ENCODE measurements at places on chromosomes 13 and 19. TPM values are rescaled to one million over a fixed set of nuclear protein-coding genes. Genes with fewer than 3 reads are reported as not detected.

ZNF625 gene
- 5.0 TPM for total RNA-seq

KCNJ14 gene
- 0.44 TPM for total RNA-seq

GRCh38 chr19:18684642-18684993 is 1.1 kb downstream of the CRTC1 start:
- peaks cover 8% of the 10 kb centered on the region for H3K4me1 ChIP-seq
- H3K27ac ChIP-seq = peak overlapping the region; percentile 87
- DNase-seq = no peak
- no peaks in the 10 kb centered on the region for H3K36me3 ChIP-seq

GRCh38 chr13:112661291-112661690 is 28.5 kb upstream of the ATP11A start:
- no peak overlapping the region for H3K27ac ChIP-seq
- H3K4me3 ChIP-seq = no peak overlapping the region
- H3K27me3 ChIP-seq = no peaks in the 10 kb centered on the region
- no peak for DNase-seq
- H3K36me3 ChIP-seq = no peaks in the 10 kb centered on the region

DNA sequence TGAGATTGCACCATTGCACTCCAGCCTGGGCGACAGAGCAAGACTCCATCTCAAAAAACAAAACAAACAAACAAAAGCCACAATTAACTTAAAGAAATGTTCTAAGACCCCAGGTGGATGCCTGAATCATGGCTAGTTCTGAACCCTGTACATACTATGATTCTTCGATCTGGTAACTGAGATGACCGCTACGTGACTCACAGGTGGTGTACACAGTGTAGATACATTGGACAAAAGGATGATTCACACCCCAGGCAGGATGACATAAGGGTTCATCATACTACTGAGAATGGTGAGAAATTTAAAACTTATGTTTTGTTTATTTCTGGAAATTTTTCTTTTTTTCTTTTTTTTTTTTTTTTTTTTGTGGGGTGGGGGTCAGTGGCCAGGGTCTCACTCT is 6.5 kb downstream of the ZNF426 start:
- peaks cover 53% of the 10 kb centered on the region for H3K36me3 ChIP-seq
- no peak overlapping the region for H3K4me3 ChIP-seq
- no peaks in the 10 kb centered on the region for H3K27me3 ChIP-seq
- no peak for DNase-seq

DNA sequence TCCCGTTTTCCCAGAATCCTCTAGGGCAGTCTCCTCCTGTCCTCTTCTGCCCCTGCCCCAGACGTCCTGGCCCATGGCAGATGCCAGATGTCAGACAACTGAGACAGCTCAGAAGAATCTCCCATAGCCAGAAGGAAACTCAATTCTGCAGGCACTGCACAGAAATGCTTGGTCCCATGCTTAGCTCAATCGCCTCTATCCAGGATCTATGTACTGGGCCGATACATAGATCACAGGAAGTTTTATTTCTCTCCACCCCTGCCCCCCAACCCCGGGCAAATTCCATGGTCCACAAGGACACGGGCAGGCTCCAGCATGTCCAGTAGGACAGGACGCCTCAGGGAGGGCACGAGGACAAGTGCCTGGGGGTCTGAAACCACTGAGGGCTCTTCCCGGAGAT is 4.8 kb downstream of the MBD3 start:
- no peak overlapping the region for H3K4me3 ChIP-seq
- no peak for DNase-seq

- H3K36me3 ChIP-seq = no peaks in the 10 kb centered on the region
- no peak for DNase-seq
- H3K27me3 ChIP-seq = no peaks in the 10 kb centered on the region
- H3K4me3 ChIP-seq = no peak overlapping the region
Observed at GRCh38 chr19:28319227-28319626, 893.7 kb downstream of the UQCRFS1 start.

CYP2A6 gene
- total RNA-seq = not detected

DNA sequence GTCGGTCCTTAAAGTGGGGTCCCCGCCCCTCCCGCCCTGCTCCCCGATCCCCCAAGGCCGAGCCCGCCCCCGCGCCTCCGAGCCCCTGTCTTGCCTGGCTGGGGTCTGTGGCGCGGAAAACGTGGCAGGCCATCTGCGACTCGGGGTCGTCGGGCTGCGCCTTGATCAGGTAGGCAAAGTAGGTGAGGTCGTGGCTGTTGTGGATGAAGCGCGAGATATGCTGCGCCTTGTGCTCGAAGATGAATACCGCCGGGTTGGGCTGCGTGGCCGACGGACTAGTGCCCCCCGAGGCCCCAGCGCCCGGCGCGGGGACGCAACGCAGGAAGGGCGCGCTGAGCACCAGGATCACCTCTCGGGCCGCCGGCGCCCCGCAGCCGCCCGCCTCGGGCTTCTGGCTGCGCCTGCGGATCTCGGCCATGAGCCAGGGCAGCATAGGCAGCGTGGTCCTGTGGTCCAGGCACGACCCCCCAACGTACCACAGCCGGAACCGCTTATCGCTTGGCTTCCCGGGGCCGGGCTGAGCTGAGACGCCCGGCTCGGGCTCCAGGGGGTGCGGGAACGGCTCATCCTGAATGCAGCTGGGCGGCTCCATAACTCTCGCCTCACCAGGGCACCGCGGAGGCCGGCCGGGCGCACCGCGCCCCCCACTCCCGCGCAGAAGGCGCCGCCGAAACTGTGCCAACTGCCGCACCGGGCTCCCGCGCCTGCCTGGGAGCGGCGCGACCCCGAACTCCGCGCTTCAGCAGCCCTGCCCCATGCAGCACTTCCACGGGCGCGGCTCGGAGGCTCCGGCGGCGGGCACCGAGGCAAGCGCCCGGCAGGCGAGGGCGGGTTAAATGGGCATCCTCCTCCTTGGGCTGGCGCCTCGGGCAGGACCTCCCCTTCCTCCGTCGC is 546 bp downstream of the TBC1D4 start:
- no peaks in the 10 kb centered on the region for H3K36me3 ChIP-seq
- H3K4me1 ChIP-seq = peaks cover 5% of the 10 kb centered on the region
- peak overlapping the region; percentile 69 for H3K27ac ChIP-seq

DNA sequence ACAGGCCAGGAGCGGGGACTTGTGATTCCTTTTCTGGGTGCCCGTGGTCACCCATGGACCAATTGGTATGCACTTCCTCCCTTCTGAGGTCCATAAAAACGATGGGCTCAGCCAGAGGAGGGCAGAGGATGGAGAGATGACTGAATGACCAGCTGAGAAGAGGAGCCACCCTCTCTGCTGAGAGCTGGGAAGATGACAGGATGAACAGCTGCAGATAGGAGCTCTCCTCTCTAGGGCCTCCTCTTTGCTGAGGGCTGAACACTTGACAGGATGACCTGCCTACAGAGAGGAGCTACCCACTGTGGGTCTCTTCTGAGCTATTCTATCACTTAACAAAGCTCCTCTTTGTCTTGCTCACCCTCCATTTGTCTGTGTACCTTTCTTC is 4.1 kb downstream of the IGFL4 start:
- H3K27ac ChIP-seq = no peak overlapping the region
- H3K4me1 ChIP-seq = no peaks in the 10 kb centered on the region
- DNase-seq = no peak
- no peaks in the 10 kb centered on the region for H3K27me3 ChIP-seq

CACNG7 gene
- total RNA-seq = not detected

GRCh38 chr19:10552510-10553053 is 8.9 kb downstream of the ATG4D start:
- H3K4me3 ChIP-seq = no peak overlapping the region
- H3K27me3 ChIP-seq = no peaks in the 10 kb centered on the region
- H3K36me3 ChIP-seq = peaks cover 98% of the 10 kb centered on the region
- H3K27ac ChIP-seq = no peak overlapping the region
- no peaks in the 10 kb centered on the region for H3K4me1 ChIP-seq

- H3K4me1 ChIP-seq = no peaks in the 10 kb centered on the region
- DNase-seq = no peak
- no peak overlapping the region for H3K4me3 ChIP-seq
Observed at GRCh38 chr13:30580852-30581502, 36.7 kb upstream of the USPL1 start.

- peaks cover 11% of the 10 kb centered on the region for H3K36me3 ChIP-seq
- no peak for DNase-seq
- H3K4me3 ChIP-seq = peak overlapping the region; percentile 66
- no peaks in the 10 kb centered on the region for H3K27me3 ChIP-seq
- H3K4me1 ChIP-seq = peaks cover 33% of the 10 kb centered on the region
Observed at GRCh38 chr19:49666120-49666444, 349 bp downstream of the BCL2L12 start.

- no peaks in the 10 kb centered on the region for H3K36me3 ChIP-seq
- no peak overlapping the region for H3K4me3 ChIP-seq
- no peaks in the 10 kb centered on the region for H3K4me1 ChIP-seq
- H3K27me3 ChIP-seq = no peaks in the 10 kb centered on the region
Observed at GRCh38 chr13:78770601-78771000, 111.6 kb upstream of the OBI1 start.

GRCh38 chr13:48505012-48505411 is 27.9 kb downstream of the RCBTB2 start:
- H3K27me3 ChIP-seq = no peaks in the 10 kb centered on the region
- H3K4me1 ChIP-seq = no peaks in the 10 kb centered on the region
- H3K4me3 ChIP-seq = no peak overlapping the region
- no peaks in the 10 kb centered on the region for H3K36me3 ChIP-seq
- DNase-seq = no peak

GRCh38 chr13:76991796-76992547 is at the start of gene CLN5:
Gene CLN5 (plus strand): TSS chr13:76992081. CDS start chr13:76992099, 18 bp downstream.
- peak within 1 kb of the TSS; percentile 76 for H3K4me3 ChIP-seq
- H3K36me3 ChIP-seq = peaks cover 21% of the 10 kb centered on the region
- no peaks in the 10 kb centered on the region for H3K27me3 ChIP-seq
- peak within 1 kb of the TSS; percentile 96 for H3K27ac ChIP-seq

GRCh38 chr13:51588406-51588949 is 4.2 kb downstream of the WDFY2 start:
- H3K4me1 ChIP-seq = peaks cover 48% of the 10 kb centered on the region
- no peaks in the 10 kb centered on the region for H3K27me3 ChIP-seq
- no peaks in the 10 kb centered on the region for H3K36me3 ChIP-seq
- no peak for DNase-seq
- peak overlapping the region; percentile 15 for H3K27ac ChIP-seq

GRCh38 chr13:42110410-42111155 is 62.1 kb downstream of the DGKH start:
- no peaks in the 10 kb centered on the region for H3K4me1 ChIP-seq
- no peak overlapping the region for H3K4me3 ChIP-seq
- H3K27ac ChIP-seq = no peak overlapping the region
- DNase-seq = no peak
- no peaks in the 10 kb centered on the region for H3K36me3 ChIP-seq

DNA sequence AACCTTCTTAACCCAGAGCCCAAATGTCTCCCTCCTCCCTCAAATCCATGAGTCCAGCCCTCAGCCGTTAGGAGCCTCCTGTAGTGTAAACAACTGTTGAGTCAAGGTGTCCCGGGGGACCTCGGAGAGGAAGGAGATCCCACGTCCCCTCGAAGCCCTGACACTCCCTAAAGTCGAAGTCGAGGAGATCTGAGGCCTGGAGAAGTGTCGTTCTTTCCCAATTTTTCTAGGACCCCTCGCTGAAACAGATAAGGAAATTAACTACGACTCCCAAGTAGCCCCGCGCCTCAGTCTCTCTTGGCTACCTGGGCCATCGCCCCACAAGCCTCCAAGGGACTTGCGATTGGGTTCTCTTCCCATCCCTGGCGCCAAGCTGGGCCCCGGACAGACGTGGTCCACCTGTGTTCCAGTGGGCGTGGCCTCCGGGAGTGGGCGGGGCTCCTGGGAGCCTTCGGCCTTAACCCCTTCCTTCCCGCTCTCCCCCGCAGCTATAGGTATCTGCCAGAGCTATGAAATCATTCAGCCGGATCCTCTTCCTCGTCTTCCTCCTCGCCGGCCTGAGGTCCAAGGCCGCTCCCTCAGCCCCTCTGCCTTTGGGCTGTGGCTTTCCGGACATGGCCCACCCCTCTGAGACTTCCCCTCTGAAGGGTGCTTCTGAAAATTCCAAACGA is 869 bp downstream of the GFY start:
- no peak for DNase-seq
- no peaks in the 10 kb centered on the region for H3K4me1 ChIP-seq
- H3K27me3 ChIP-seq = peaks cover 100% of the 10 kb centered on the region
- no peak overlapping the region for H3K4me3 ChIP-seq
- no peak overlapping the region for H3K27ac ChIP-seq

IRS2 gene
- 38.3 TPM for total RNA-seq

- DNase-seq = no peak
- H3K36me3 ChIP-seq = no peaks in the 10 kb centered on the region
- H3K27me3 ChIP-seq = no peaks in the 10 kb centered on the region
- no peak overlapping the region for H3K4me3 ChIP-seq
Observed at GRCh38 chr19:49315111-49315510, 9.9 kb downstream of the SLC6A16 start.

- H3K27ac ChIP-seq = no peak overlapping the region
- no peak overlapping the region for H3K4me3 ChIP-seq
- H3K4me1 ChIP-seq = no peaks in the 10 kb centered on the region
- H3K36me3 ChIP-seq = peaks cover 100% of the 10 kb centered on the region
- H3K27me3 ChIP-seq = no peaks in the 10 kb centered on the region
Observed at GRCh38 chr19:34345947-34346351, 19.0 kb upstream of the GPI start.

- DNase-seq = no peak
- H3K4me3 ChIP-seq = no peak overlapping the region
- no peak overlapping the region for H3K27ac ChIP-seq
- no peaks in the 10 kb centered on the region for H3K27me3 ChIP-seq
Observed at GRCh38 chr13:113299951-113300350, 2.9 kb downstream of the LAMP1 start.

GRCh38 chr19:43767316-43767715 is 12.6 kb upstream of the SMG9 start:
- H3K27me3 ChIP-seq = no peaks in the 10 kb centered on the region
- peaks cover 26% of the 10 kb centered on the region for H3K4me1 ChIP-seq
- H3K36me3 ChIP-seq = no peaks in the 10 kb centered on the region
- no peak overlapping the region for H3K4me3 ChIP-seq
- no peak overlapping the region for H3K27ac ChIP-seq

- no peaks in the 10 kb centered on the region for H3K36me3 ChIP-seq
- DNase-seq = no peak
- H3K4me1 ChIP-seq = no peaks in the 10 kb centered on the region
- H3K4me3 ChIP-seq = no peak overlapping the region
- no peaks in the 10 kb centered on the region for H3K27me3 ChIP-seq
Observed at GRCh38 chr13:44397766-44398223, 24.2 kb downstream of the SERP2 start.

WDR83 gene
- total RNA-seq = 7.9 TPM

DPP9 gene
- total RNA-seq = 53.9 TPM

GRCh38 chr13:43095771-43096719 is 72.7 kb downstream of the DNAJC15 start:
- peaks cover 24% of the 10 kb centered on the region for H3K36me3 ChIP-seq
- no peak for DNase-seq
- H3K4me1 ChIP-seq = peaks cover 16% of the 10 kb centered on the region
- no peak overlapping the region for H3K4me3 ChIP-seq
